ENCODE measurements at places on chromosomes 3 and 15.

GRCh38 chr15:89126009-89126408, 37.8 kb downstream of the ABHD2 start:
- no peak for DNase-seq

DNA sequence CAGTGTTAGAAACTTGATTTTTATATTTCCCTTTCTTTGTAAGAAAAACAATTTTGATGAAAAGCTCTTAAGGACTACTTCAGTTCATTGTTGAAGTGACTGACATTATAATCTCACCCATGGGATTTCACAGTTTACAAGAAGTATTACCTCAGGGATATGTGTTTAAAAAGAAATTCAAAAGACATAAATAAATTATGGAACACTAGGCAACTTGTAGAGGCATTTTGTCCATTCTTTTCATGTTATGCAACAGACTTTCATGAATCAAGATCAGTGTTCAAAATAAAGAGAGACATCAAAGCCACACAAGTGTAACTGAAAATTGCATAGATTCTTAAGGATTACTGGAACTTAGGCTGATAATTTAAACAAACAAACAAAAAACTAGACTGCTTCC, 196.8 kb upstream of the AGTR1 start:
- DNase-seq = no peak

DNA sequence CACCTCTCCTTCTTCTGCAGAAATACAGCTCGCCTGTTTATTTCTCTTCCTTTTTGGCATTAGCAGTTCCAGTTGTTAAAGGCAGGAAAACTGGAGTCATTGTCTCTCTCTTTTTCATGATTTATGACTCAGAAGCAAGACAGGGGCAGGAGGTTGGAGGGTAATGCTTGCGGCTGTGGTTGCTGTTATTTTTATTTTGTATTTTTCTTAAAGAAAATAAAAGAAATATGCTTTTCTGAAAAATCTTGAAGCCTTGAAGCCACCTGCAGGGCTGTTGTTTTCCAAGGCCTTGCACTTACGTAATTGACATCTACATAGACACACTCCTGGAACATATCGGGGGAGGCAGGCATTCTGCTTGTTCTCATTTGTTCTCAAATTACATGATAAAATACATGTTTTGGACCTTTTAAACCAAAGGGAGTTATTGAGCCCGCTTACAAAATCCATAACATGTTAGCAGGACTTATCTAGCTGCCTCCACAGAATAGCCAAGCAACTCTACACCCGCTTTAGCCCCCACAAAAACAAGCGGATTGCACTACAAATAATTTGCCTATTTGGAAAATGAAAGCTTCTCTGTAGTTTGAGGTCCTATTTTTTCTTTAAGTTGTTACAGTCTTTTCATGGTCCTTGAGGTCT, 1004.6 kb upstream of the NR2F2 start:
- no peak for DNase-seq

GRCh38 chr15:41944313-41944940, 27.9 kb downstream of the EHD4 start:
- DNase-seq = no peak

- DNase-seq = no peak
Observed at GRCh38 chr3:86845726-86846125, 145.2 kb downstream of the VGLL3 start.

DNA sequence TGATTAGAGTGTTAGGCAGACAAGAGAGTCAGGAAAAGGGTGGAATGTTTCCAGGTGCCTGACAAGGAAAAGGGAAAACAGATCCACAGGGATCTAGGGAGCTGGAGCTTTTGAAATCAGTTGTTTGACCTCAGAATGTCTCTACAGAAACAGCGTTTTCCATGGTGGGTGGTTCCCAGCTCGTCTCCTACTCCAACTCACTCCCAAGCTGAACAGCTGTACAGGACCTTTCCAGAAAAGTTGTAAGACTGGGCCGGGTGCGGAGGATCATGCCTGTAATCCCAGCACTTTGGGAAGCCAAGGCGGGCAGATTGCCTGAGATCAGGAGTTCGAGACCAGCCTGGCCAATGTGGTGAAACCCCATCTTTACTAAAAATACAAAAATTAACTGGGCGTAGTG, 55.7 kb upstream of the RYK start:
- DNase-seq = no peak

- DNase-seq = no peak
Observed at GRCh38 chr15:77143616-77144015, 72.7 kb upstream of the TSPAN3 start.

DNA sequence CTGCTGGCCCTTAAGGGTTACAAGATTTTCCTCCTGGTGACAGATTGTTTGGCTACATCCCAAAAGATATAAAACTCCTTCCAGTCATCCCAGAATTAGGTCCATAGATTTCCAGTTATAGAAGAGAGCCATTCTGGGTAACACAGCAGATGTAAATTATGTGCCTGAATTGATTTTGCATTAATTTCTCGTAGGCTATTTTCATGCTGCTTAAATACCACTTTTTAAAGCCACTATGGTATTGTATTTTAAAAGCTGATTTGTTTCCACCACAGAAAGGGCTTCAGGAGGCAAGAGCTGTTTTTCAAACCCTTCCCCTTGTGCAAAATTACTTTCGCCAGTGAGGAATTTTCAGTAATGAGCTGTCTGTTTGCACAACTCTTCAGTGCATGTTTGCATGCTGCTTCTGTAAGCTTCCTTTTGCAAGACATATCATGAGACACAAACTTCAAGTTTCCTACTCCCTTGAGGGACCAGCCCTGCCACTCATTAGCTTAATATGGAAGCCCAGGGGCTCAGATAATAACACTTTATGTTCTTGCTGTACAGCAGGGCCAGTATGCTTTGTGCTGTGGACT, 105.4 kb upstream of the TNIK start:
- no peak for DNase-seq

DNA sequence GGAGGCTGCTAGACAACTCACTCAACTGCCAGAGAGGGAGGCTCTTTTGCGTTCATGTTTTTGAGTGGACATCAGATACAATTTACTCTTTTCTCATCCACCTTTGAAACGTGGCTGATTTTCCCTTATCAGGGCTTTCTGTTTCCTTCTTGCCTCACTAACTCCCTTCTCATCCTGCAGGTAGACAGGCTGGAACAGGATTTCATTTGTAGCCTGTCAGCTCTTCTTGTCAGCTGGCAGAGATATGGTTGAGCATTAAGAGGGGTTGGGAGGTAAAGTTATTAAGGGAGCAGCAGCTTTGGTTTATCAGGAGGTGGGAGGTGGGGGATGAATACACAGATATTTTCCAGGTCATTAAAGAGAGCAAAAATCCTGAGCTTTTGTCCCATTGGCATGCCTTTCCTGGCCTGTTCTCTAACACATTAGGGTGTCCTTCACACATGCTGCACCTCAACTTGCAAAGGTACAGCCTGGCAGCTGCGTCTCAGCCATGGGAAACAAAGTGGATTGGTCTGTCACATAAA, 73.5 kb downstream of the PPM1L start:
- DNase-seq = no peak

DNA sequence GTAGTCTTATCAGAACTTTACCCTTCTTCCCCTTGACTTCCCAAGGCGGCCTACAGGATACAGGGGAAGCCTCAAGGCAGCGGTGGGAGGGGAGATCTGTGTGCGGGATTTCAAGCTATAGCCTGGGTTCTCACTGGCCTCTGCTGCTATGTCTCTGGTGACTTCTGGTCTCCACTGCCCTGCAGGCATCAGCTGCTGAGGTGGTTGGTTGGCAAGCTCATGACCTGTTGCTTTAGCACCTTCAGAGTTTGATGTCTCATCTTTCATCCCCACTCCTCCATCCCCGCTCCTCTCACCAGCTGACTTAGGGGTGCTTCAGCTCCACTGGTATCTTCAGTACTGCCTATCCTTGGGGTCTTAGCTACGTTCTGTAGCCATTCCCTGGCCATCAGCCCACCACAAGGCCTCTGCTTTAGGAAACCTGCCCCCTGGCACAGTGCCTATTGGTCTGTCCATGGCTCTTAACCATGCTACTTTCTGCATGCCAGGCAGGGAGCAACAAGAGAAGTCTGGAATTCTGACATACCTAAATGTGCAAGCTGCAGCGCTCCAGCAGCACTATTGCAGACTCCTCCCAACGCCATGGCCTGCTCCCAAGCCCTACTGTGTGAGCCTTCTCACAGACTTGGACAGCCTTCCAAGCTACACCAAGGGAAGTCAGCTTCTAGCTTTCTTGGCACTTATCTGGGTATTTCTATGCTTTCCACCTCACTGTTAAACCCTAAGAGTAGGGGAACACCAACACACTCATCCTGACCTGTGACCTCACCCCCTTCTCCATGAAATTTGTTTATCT, 1.8 kb upstream of the YEATS2 start:
- DNase-seq = no peak

DNA sequence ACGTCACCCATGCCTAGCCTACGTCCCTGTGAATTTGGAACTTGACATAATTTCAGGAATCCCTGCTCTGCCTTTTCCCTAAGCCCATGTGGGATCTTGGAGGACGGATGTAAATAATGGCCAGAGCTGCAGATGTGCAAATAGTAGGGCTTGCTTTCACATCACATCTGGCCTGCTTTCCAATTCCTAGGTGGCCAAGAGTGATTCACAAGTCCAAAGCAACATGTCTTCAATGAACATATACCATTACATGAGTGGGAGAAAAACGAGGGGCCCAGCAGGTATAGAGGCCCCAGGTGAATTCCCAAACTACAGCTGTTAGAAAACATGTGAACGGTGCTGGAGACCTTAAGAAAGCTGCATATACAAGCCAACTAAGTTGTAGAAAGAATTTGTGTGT, 214.6 kb downstream of the MAGI1 start:
- no peak for DNase-seq

GRCh38 chr3:127026661-127027060, 43.7 kb downstream of the PLXNA1 start:
- no peak for DNase-seq
